NCI-H1930 (cell line): ENCODE measurements at places on chromosomes 3 and 15.

- DNase-seq, result no peak
Observed at GRCh38 chr15:49421991-49422390, 1.1 kb upstream of the FGF7 start.

DNA sequence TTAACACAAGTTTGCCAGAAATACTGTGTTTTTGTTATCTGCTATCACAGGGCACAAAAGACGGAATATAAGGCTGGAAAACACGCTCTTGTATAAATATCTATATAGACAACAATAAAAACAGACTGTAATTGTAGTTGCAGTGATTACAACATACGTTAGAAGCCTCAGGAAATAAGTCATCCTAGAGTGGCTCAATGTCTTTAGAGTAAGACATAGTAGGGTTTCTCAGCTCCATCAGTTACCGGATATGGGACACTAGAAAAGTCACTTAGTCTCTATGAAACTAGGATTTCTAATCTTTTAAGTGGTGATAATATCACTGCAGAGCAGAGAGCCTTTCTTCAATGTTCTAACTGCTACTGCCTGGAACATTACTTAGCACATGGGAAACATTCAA is 208.8 kb downstream of the STAG1 start:
- no peak for DNase-seq

DNA sequence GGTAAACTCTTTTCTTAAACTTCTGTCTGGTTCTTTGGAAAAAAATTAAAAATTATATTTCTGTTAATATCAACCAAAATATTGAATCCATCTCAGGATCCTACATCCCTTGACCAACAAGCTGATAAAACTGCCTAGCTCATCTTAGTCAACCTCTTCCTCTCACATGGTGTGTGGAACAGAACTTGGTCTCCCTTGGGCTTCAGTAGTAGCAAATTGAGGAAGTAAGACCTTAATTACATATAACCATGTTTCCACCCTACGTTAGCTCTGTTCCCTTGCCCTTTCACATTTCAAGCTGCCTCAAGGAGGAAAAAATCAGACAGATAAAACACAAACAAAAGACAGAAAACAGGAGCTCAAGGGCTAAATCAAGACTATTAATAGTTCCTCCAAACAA is 116.4 kb downstream of the GREM1 start:
- no peak for DNase-seq

DNA sequence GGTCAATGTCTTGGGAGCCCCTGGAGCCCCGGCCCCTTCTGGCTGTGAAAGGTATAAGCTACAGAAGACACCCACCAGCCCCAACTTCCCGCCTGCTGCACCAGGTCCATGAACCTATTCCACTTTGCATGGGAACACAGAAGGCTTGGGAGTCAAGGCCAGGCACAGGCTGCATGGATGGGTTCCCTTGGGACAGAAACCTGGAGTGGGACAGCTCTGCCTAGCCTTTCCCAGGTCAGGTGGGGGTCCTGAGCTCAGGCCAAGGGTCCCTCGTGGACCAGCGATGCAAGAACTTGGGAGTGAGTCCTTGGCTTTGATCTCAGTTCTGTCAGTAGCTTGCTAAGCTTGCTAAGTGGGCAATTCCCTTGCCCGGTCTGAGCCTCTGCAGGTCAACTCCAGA is 25.0 kb downstream of the TKT start:
- no peak for DNase-seq

GRCh38 chr3:175702956-175703355 is 843.8 kb downstream of the NAALADL2 start:
- DNase-seq, result no peak

GRCh38 chr15:77904901-77905300 is 172.6 kb downstream of the TBC1D2B start:
- DNase-seq, result no peak

- no peak for DNase-seq
Observed at GRCh38 chr3:113157408-113158030, 53.8 kb upstream of the BOC start.

DNA sequence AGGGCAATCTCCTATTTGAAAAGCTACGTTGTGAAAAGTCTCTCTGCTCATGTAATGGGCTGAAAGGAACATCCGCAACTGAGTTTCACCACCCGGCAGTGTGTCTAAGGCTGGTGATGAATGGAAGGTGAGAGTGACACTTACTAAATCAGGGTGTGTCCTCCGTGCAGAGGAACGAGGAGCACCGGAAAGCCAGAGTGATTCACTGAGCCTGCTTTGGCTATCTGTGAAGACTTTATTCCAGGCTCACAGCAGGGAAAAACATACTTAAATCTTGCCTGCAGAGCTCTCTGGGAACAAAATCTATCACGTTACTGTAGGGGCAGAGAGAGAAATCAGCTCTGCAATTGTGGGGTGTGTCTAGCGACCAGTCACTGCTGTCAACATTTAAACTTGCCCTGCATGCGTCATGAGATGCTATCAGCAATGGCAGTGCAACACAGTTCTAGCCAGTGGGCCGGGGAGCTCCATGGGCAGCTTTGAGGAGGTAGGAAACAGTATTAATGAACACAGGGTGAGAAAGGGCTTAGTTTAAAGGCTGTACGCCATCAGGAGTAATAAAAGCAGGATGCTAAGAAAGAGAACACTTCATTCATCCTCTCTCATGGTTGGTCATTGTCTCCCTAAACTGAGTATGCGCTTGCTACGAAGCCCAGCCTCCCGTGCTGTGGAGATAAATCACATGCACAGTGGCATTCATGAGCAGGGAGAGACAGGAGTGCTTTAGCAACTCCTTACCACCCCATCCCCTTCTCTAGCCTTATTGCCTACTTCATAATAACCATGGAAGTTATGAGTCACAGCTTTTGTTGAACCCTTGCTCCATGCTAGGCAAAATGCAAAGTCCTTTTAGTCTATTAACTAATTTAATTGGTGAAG is 542.7 kb upstream of the ADAMTS9 start:
- DNase-seq, result no peak

GRCh38 chr3:150376001-150376848 is 31.9 kb upstream of the TSC22D2 start:
- no peak for DNase-seq

DNA sequence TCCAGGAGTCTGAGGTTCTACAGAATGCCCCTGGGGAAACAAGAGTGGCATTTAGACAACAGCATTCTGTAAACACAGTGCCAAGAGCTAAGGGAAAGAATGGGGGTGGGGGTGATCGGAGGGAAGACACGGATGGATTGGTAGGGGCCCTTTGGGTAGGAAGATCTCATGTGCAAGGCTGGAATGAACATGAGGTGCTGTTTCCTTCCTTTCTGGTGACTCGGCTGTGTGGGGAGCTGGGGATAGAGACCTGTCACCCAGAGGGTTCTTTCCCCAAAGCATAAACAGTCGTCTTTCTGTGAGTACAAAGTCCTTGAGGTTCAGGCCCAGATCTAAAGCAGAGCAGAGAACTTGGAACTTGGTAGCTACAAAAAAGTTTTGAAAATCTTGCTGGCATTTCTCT is 11.7 kb downstream of the TPM1 start:
- DNase-seq, result no peak

GRCh38 chr3:2535206-2535605 is 436.5 kb downstream of the CNTN4 start:
- no peak for DNase-seq

GRCh38 chr3:187943677-187944389 is 198.6 kb upstream of the BCL6 start:
- no peak for DNase-seq

- DNase-seq, result no peak
Observed at GRCh38 chr3:104510131-104510849, 856.4 kb upstream of the ALCAM start.

DNA sequence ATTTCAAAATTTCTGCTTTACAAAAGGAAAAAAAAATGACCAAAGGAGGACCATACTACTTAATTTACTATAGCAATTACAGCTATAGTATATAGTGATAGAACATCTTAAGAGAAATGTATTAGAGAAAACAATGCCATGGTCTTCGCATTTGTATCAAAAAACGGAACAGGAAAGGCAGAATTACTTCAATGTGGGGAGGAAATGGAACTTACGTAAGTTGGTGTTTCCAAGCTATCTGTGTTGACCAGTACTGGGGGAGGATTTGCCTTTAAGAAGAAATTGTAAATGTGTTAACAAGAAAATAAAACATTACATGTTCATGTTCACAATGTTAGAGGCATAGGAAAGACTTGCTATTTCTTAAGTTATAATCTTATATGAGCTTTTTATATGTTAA is 119.9 kb upstream of the MELTF start:
- no peak for DNase-seq

DNA sequence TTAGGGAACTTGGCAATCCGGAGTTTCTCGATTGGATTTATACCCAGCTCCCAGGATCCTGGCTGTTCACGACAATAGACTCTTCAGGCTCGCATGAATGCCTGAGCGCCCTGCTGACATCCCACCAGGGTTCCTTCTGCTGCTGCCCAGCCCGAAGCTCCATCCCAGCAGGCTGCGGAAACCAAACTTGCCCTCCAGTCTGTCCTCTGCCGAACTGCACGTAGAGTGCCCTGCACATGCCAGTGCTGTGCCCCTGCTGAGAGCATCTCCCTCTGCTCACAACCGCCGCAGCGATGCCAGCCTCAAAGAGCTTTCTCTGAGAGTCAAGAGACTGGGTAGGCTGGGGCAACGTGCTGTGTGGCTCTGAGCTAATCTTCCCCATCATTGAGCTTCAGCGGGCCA is 6.9 kb downstream of the ADAMTS7 start:
- DNase-seq, result no peak

DNA sequence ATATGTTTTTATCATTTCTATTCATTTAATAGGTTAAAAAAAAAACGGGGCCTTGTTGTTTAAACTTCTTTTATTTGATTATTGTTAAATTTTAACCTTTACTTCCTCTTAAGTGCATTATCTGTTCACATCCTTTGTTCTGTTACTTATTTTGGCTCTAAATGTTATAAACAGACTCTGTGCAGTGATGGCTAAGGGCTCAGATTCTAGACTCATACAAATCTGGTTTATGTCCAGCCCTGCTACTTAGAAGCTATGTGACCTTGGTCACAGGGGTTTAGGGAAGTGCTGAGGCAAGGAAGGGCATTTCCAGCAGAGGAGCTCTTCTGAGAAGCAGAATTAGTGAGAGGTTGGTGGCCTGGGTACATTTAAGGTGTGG is 55.3 kb upstream of the VILL start:
- no peak for DNase-seq

DNA sequence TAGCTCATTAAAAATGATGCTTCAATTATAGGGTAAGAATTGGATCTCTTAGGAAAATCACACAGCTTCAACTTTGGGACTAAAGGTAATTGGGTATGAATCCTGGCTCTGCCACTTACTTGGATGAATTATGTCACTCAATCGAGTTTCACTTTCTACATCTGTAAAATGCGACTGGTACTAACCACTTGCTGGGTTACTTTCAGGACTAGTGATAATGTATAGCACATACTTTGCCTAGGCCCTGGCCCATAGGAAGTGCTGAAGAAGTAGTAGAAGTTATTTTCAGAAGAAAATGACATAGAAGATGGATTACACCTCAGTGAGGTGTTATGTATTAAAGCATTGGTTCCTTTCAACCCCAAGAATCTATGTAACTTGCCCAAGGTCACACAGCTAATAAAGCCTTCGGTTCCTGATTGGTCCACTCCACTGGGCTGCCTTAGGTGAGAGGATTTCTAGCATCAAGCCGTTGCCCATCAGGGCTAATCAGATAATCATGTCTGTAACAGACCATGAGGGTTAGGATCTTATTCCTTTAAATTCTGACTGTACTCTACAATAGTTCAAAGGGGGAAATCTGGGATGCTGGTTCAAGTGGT is 29.4 kb upstream of the AP4E1 start:
- no peak for DNase-seq

GRCh38 chr3:191296041-191296541 is 33.1 kb upstream of the CCDC50 start:
- DNase-seq, result no peak

DNA sequence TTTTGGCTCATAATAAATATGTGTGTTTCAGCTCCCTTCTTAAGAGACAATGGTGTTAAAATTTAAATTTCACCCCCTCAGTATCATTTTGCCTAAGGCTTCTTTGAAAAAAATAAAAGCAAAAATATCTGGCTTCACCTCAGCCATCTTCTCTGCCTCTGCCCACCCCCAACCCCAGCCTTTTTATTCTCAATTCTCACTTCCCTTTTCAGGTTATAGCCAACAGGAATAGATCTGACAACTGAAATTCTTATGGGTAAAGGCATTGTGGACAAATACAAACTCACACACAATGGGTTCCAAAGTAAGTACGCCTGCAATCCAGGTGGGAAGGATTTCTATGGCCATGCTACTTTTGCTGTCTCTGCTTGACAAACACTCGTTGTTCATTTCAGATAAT is 399.0 kb upstream of the ARRDC4 start:
- DNase-seq, result no peak
